ENCODE measurements at places on chromosomes 7 and 10.

GRCh38 chr7:25795824-25796235 is 356.2 kb upstream of the NFE2L3 start:
- DNase-seq = no peak

DNA sequence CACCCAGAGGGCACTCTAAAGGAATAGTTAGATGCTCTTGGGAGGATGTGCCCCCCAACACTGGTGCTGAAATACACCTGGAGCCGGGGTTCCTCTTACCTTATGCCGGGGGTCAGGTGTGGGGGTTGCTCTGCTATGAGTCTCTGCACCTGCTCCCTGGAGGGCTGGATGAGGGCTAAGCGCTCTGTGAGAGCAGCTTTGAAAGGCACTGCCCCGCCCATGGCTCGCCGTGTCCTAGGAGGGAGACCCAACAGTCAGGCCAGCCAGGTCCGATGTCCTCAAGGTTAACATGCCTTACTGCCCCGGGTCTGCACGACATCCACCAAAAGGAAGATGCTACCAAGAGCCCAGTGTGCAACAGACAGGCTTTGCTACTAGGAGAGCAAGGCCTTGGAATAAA is 31.7 kb downstream of the PSPH start:
- no peak for DNase-seq

DNA sequence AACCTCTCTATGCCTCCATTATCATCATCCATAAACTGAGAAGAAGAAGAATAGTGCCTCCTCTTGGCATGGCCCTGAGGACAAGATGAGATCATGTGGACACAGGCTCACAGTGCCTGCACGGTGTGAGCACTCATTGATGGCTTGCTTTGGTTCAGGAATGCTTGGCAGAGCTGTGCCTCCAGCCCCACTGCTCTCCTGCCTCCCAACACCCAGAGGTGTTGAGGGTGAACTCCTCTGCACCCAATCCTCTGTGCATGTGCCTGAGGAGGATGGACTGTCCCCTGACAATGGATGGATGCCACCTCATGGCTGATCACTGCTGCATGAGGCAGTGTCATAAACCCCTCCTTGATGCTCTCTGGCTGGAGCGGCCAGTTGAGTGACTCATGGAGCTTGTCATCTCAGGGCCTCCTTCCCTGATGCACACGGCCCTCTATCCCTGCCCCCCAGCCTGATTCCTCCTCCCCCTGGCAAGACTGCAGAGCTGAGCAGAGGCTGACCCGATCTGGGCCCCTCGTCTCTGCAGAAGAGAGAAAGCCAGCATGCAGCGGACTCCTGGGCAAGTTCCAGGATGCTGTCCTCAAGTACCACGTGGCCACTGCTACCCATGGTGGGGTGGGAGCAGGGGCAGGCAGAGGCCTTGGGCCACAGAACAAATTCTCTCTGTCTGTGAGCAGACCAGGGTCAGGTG is 136.3 kb downstream of the KCNMA1 start:
- DNase-seq = no peak

GRCh38 chr10:80457554-80458262 is 3.6 kb downstream of the TSPAN14 start:
- no peak for DNase-seq
